ENCODE measurements at places on chromosomes 7 and 10.

- no peak for DNase-seq
Observed at GRCh38 chr10:3892440-3893425, 107.7 kb upstream of the KLF6 start.

GRCh38 chr10:101694674-101695403 lies at the start of gene FBXW4:
TSS of gene FBXW4 (minus strand) at chr10:101695170. CDS start at chr10:101695105, 65 bp downstream.
- DNase-seq = no peak

DNA sequence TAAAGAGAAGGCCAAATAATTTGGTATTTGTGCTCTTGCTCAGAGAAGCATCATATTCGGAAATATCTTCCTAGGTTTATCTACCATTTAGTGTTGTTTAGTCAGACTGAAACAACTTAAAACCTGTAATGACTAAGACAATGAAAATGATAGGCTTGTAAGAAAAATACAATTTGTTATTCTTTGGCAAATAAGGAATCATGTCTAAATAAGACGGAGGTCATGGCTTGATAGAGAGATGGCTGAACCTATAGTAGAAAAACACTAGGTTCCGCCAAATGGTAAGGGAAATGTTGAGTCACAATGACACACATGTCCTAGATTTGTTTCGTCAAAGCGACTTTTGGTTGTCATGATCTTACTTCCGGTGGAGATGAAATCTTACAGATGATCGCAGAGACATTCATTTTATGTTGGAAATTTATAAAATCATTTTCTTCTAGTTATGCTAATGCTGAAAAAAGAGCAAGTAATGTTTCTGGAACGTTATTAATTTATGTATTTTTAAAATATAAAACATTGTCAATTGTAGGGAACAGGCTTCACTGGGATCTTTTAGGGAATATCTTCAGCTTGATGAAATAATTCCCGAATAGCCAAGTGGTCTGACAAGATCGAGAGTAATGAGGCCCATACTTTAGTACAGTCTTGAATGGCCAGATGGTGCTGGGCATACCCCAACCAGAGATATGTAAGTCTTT lies 1.0 kb downstream of the SRGN start:
- DNase-seq = no peak

DNA sequence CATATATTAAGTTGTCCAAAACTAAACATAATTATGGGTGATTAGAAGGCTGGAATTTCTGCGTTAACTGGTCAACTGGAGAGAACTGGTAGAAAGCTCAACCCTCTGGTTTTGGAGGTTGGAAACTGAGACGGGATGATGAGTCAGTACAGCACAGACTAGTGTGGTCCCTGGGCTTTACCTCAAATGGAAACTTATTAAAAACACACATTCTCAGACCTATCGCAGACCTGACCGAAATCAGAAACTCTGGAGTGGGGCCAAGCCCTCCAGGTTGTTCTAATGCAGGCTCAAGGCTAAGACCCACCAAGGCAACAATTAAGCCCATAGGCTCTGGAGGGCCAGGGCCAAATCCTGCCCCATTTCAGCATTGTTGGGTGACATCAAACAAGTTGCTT lies 136.9 kb downstream of the KCNMA1 start:
- no peak for DNase-seq

GRCh38 chr7:156999958-157000726 lies 10.3 kb downstream of the MNX1 start:
- no peak for DNase-seq

Measured in NCI-H748 treated with DMSO at 0.1 percent for 48 hours (cell line).